ENCODE measurements at places on chromosomes 6 and 20. TPM values are rescaled to one million over a fixed set of nuclear protein-coding genes. Genes with fewer than 3 reads are reported as not detected.

The PPIL6 gene
- total RNA-seq: 0.61 TPM

DNA sequence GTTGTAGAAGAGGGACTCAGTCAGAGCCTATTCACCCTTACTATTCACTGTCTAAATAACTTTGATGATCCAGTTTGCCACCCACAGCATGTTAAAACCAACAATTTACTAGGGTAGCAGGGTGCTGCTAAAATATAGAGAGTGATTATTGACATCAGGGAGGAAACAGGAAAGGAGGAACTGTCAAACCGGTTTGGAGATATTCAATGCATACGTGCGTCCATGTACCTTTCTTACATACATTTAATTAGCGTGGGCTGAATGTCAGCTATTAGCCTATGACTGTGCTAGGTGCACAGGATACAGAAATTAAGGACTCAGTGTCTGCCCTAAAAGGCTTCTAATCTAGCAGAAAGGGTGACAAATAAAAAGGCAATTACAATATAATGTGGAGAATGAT, 57.2 kb downstream of the IL20RA start:
- DNase-seq: no peak

DNA sequence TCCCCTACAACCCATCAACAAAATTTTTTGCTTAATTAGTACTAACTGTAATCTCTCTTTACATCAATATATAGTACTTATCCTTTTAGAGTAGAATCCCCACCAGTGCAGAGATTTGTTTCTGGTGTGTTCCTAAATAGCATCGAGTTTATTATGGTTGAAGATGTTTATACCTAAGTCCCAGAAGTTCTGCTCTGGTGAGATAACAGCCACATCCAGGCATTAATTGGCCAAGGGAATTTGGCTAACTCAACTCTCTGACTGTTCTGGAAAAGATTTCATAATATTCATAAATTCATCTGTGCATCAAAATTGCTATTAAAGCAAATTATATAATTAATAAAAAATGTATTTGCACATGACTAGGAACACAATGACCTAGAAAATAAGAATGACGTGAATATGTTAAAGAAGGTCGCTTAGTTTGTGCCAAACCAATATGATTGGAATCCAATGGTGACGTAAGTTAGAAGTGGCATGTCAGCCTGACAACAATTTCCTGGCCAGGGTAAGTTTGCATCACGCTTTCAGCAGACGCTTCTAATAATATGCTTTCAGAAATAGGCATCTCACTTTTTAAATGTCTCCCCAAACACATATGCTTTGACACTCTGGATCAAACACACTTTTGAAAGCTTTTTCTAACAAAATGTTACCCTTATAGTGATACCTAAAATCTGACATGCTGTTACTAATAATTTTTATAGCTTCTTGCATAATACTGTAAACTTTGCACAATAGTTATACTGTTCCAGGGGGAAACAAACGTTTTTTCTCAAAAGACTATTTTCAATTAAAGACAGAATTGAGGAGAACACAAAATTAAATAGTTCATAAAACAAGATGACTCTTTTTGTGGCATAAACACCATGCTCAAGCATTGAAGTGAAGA, 236.7 kb downstream of the TENT5A start:
- no peak for DNase-seq

GRCh38 chr6:116419069-116419786, 41.9 kb upstream of the CALHM6 start:
- DNase-seq: no peak

GRCh38 chr6:42279966-42280629, 62.4 kb upstream of the MRPS10 start:
- DNase-seq: no peak

DNA sequence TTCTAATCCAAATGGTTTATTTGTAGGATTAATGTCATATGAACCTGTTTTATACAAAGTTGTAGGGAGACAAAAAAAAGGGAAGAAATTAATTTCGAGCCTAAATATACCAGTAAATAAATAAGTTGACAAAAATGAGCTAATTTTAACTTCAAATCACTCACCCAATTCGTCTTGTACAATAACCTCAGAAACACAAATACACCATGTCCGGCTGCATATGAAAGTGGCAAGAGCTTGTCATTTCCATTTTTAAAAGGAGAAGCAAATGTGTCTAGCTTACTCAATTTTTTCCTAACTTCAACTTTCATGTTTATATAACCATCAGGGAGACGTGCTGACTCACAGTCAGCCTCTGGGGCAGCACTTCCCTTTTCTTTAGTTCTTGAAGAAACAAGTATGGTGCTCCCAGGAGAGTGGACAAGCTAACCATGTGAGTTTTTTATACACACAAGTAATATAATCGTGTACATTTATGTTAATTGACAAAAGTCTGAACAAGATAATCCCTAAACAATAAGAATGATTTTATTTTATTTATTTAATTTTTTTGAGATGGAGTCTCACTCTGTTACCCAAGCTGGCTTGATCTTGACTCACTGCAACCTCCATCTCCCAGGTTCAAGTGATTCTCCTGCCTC, 55.5 kb upstream of the SGK1 start:
- DNase-seq: no peak

GRCh38 chr20:5471368-5471767, 154.6 kb upstream of the PROKR2 start:
- DNase-seq: no peak

DNA sequence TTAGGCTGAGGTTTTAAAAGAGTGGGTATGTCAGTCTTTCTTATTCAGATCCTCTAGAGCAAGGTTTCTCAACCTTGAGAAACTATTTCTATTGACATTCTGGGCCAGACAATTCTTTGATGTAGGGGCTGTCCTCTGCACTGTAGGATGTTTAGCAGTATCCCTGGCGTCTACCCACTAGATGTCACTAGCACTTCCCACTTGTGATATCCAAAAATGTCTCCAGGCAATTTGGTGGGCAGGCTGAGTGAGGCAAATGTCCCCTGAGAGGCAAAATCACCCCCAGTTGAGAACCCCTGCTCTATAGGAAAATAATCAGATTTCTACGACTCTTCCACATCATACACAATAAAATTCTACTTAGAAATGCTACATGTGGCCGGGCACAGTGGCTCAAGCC, 7.7 kb upstream of the ZKSCAN8 start:
- no peak for DNase-seq

- DNase-seq: no peak
Measured at GRCh38 chr6:161415302-161415855, 141.5 kb upstream of the AGPAT4 start.

DNA sequence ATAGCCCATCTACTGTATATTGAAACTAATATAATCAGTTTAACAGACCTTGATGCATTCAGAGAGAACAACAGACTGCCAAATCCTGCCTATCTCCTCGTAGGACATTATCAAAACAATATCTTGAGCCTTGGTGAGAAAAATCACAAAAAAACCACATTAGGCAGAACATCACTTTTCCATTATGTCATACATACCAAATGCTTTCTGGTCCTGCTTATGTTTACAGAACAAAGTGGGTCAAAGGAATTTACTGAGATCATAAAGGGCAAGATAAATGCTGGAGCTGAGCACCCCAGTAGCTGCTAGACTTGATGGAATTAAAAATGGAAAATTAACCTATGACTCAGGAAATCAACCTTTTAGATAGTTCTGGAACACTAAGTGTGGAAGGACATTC, 195.3 kb upstream of the KCNK16 start:
- no peak for DNase-seq
